ENCODE measurements at places on chromosomes 7 and 10.

DNA sequence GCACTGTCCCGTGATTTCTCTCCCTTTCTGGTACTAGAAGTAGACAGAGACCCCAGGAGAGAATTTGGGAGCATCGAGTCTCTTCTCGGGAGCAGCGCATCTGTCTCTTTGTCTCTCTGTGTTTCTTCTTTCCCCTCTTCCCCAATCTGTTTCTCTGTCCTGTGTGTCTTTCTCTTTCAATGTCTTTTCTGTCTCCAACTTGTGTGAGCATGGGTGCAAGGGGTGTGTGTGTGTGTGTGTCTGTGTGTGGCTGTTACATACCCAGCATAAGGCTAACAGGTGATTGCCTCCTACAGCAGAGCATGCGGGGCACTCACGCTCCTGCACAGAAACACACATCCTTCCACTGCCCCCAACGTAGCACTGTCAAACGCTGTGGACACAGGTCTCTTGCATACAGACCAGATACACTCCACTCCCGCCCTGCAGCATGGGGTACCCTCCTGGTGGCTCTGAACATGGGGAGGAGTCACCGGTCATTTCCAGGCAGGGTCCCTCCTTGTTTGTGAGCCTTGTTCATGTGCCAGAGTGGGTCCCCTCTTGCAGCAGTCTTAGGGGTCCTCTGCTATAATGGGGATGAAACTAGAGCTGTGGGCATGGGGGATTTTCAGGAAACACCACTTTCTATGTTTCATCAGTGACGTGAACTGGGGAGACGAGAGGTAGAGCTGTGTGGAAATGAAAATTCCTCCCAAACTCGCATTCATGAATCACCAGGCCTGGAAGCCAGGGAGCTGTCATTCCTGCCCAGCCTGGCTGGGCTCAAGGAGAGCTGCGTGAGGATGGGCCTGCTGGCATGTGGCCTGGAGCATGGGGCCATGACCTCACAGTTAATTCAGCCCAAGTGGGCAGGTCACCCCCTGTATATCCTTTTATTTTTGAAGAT, 980 bp downstream of the ADAMTS14 start:
- DNase-seq, result peak; percentile 64

GRCh38 chr10:120727001-120727400, 124.2 kb upstream of the WDR11 start:
- no peak for DNase-seq

DNA sequence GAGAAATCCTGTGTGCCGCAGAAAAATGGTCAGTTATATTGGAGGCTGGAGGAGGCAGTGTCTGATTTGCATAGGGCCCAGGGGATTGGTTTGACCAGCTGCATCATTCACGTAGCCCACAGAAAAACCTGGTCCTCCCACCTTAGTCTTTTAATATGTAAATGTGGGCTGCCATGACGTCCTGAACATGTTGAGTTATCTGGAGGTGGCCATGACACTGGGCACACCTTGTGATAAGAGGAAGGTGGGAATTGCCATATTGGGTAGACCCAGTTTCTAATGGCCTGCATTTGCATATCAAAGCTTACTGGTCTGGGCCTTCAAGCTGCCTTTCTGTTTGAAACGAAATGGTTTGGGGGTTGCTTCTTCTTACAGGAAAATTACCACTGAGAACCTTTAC, 162.2 kb downstream of the AHR start:
- no peak for DNase-seq

DNA sequence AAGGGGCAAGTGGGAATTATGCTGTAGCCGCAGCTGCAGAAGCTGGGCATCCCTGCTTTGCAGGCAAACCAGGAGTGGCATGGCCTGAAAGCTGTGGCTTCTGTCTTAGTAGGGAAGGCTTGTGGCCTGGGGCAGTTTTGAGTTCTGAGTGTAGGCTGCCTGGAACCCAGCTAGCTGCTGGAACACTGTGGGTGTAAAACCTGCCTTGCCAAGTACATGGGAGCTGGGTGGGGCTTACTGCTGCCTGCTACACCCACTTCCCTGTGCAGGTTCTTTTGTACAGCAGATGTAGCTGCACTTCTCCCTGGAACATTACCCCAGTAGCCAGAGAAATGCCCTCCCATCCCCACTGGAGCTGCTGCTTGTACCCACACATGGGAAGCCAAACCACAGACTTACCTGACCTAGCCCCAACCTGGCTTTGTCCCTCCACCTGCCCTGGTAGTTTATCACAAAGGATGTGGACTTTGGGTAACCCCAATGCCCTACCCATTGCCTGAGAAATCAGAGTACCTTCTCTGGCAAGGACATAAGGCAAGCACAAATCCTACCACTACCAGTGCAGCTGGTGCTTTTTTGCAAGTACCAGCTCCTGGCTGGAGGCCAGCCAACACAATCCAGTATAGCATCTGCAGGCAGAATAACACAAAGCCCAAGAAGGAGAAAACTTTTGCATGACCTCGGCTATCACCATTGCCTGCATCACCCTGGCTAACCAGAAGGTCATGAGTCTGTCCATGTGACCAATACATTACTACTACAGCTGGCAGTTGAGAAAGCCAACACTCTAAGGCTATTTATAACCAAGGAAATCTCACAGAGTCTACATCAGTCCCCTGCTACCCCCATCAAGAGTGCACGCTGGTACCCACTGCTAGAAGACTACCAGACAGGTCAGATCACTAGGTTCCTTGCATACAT, 26.5 kb upstream of the PPP1R3A start:
- DNase-seq, result no peak

GRCh38 chr10:96321822-96322221, 17.6 kb downstream of the DNTT start:
- DNase-seq, result no peak

GRCh38 chr7:124032369-124033094, at the start of gene TMEM229A:
TMEM229A (minus strand) TSS chr7:124033067; CDS start chr7:124033003, 64 bp downstream.
- no peak for DNase-seq

GRCh38 chr10:15043674-15044073, at the start of gene OLAH:
OLAH (plus strand) TSS chr10:15043943; CDS start chr10:15047289, 3,346 bp downstream.
- DNase-seq, result no peak

GRCh38 chr7:24828891-24829661, 71.8 kb upstream of the GSDME start:
- no peak for DNase-seq

- DNase-seq, result no peak
Measured at GRCh38 chr7:51340936-51341335, 24.3 kb upstream of the COBL start.

GRCh38 chr10:89163265-89163995, 43.7 kb downstream of the CH25H start:
- no peak for DNase-seq

- DNase-seq, result no peak
Measured at GRCh38 chr10:98513704-98514103, 67.0 kb upstream of the HPS1 start.

DNA sequence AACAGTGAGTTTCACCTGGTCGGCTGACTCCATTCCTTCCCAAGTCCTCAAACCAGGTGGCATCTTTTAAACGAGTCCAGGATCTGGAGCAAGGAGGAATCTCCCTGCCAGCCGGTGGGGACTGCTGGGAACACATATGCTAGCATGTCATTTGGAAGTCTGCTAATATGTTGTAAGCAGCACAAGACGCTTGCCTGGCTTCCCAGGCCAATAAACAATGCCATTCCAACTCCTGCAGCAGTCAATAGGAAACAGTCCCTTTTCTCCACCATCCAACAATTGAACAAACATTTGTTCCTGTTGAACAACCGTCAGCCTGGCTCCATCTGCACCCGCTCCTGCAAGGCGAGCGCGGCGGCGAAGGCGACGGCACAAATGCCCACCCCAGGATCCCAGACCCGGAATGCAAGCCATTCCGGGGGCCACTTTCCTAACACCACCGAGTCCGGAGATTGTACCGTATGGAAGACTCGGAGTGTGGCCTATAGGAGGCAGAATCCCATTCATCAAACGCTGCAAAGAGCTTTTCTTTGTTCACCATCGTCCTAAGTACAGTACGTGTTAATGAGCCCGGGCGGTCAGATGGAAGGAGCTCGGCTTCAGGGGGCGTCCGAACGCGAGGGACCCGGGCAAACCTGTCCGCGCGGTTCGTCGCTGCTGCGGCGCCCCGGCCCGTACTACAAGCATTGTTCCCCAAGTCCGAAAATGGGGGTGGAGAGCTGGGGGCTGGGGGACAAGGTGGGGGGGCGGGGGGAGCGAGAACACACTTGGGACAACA, 1.6 kb downstream of the FAM53B start:
- DNase-seq, result no peak

DNA sequence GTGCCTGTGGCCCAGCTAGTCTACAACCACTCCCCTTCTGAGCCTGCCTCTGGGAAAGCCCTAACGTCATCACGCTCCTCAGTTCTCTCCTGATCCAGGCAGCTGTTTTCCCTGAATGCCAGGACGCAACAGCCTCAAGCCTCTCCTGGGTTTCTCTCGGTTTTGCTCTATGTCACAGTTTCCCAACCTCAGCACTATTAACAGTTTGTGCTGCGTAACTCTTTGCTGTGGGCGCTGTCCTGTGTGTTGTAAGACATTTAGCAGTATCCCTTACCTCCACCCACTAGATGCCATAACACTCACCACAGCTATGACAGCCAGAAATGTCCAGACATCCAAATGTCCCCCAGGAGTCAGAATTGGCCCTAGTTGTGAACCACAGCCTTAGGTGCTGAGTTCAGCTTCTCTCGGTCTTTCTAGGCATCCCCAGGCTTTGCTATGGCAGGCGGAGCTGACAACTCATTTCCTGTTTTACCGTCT, 226.3 kb upstream of the NPVF start:
- no peak for DNase-seq

DNA sequence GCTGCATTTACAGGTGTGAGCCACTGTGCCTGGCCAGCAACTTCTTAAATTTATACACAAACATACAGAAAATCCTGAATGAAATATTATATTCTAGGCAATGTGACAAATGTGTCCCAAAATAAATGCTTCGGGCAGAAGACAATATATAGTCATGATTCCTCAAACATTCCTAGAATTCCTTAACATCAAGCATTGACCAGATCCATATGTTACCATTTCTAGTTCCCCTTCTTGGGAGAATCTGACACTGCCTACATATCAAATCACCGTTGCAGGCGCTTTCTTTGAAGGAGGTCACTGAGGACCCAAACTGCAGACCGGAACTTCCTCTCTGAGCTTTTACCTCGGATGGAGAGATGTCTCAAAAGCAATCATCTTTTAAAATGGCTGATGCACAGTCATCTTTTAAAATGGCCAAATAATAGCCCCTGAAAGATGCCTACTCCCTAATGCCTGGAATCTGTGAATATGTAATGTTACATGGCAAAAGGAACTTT, 323.5 kb downstream of the PHF14 start:
- no peak for DNase-seq

DNA sequence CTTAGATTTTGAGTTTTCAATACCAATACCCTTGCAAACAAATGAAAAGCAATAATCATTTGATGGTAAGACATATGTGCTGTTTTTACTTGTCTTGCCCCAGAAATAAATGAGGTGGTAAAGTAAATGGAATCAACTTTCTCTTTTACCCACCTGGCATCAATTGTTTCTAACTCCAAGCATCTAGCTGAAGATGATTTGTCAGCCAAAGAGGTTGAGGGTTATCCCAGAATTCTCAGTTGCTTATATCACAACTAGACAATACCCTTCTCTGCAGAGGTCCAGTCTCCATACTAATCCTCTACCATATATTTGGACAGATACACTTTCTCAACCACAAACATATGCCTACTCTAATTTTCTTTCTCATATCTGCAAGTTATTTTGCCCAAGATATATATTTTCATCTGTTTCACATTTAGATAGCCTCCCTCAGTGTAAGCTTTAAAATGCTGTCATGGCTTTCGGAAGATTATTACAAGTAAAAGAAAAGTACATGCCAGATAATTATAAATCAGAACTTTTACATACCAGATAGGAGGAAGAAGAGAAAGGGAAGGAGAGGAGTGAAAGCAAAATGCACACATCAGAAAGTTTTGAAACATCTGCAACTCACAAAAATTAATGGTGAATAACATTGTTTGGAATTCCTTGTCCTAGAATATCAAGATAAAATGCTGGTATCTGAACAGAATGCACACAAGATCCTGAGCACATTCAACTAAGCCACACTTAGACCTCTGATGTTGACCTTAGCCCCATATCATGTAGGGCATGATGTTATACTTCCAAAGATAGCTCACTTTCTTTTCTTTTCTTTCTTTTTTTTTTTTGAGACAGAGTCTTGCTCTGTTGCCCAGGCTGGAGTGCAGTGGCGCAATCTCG, 146.6 kb downstream of the REEP3 start:
- DNase-seq, result no peak

- peak; percentile 41 for DNase-seq
Measured at GRCh38 chr7:78576236-78576635, 777.7 kb downstream of the PHTF2 start.

DNA sequence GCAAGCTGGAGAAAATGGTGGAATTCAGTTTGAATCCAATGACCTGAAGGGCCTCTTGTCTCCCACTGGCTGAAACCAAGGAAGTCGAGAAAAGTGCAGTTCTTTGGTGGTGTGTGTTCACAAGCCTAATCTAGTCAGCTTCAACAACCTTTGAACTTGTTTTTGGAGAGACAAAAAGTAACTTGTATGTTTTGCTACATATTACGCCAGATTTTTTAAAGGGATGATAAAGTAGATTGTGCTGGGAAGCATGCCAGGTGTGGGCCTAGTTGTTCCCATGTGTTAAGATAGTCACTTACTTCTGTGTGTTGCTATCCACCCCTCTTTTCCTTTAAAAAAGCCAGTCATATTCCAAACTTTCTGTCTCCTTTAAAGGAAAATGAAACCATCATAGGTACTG, 79.7 kb upstream of the FAM3C start:
- no peak for DNase-seq

DNA sequence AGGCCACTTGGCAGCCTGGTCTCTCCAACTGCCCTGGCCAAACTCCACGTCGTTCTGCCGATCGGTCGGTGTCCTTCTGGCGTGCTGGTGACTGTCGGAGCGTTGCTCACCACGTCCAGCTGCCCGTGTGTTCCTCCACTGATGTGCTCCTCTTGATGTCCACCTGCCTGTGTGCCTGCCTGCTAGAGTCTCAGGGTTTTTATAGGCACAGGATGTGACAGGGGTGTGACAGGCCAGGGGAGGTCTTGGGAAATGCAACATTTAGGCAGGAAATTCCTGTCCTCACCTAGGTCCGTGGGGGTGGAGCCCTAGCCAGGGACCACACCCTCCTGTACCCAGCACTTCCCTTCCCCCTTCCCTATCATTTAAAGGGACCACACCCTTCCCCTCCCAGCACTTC, 25.2 kb upstream of the CFAP46 start:
- no peak for DNase-seq

DNA sequence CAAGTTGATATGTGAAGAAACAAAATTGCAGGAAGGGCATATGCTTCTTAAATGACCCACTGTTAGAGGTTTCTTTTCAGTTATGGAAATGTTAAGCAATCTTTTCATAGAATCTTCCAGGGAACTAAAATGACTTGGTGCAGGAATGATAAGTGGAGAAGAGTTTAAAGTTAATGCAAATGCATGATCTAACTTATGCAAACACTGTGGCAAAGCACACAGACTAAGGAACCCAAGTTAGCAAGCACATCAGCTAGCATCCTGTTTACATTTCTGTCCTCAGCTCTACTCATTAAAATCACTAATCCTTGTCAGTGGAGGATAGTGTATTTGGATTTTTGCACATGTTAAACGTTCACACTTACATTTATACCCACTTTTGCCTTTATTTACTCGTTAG, 9.3 kb downstream of the CLCN1 start:
- no peak for DNase-seq
